ENCODE measurements at places on chromosomes 3 and 15.

GRCh38 chr3:2098398-2099027 is at the start of gene CNTN4:
Gene CNTN4 (plus strand): TSS chr3:2098866.
- DNase-seq, result no peak

DNA sequence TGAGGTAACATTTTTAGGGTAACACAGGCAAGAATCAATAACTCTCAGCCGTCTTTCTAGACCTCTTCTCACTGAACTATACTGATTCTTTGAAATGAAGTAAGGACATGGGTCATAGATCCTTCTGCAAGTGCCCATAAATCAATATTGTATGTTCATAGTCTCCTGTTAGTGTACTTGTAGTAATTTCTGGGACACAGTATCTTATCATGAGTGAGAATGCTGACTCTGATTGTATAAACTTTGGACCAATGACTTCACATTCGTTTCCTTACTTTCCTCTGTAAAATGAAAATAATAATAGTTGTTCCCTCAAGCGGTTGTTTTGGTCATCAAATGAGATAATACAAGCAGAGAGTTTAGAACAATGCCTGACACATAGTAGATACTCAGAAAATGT is 777.1 kb upstream of the GOLIM4 start:
- no peak for DNase-seq

DNA sequence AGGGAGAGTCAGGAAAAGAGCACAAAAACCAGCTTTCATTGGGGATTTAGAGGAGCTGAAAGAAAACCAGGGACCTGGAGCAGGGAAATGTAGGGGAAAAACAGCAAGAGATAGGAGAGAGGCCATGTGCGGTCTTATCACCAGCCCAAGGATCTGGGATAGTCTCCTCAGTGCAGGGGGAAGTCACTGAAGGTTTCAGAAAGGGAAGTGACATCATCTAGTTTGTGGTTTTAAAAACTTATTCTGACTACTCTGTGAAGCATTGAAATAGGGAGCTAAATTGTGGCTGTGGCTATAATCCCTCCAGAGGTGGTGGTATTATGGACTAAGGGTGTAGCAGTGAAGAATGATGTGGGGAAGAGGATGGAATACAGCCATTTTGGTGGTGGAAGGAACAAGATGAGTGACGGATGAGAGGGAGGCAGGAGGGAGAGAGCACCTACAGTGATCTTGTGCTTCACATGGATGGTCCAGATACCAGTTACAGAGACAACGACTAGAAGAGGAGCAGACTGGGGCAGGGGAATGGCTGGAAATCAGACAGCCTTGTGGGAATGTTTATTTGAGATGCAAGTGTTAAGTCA is 72.7 kb downstream of the HMG20A start:
- no peak for DNase-seq

DNA sequence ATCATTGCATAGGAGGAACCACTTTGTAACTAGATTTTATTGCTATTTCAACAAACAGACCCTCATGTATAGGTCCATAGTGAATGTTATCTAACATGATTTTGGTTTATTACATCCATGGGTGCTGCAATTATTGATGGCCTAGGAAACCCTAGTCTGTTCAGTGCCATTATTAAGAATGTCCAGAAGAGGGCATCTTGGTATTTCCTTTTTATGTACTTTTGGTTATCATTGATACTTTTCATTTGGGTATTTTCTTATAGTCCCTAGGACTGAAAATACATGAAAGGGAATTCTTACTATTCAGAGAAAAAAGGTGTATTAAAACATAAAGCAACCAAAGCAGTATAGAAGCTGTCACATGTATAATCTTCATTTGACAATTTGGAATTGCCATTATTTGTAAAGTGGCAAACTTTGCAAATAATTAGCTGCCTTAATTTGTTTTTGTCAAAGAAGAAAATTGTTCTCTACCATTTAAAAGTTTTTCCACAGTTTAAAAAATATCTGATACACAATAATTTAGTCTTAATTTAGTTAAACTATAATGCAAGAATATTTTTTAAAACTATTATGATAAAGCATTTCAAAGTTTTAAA is 48.7 kb downstream of the CNOT10 start:
- no peak for DNase-seq

DNA sequence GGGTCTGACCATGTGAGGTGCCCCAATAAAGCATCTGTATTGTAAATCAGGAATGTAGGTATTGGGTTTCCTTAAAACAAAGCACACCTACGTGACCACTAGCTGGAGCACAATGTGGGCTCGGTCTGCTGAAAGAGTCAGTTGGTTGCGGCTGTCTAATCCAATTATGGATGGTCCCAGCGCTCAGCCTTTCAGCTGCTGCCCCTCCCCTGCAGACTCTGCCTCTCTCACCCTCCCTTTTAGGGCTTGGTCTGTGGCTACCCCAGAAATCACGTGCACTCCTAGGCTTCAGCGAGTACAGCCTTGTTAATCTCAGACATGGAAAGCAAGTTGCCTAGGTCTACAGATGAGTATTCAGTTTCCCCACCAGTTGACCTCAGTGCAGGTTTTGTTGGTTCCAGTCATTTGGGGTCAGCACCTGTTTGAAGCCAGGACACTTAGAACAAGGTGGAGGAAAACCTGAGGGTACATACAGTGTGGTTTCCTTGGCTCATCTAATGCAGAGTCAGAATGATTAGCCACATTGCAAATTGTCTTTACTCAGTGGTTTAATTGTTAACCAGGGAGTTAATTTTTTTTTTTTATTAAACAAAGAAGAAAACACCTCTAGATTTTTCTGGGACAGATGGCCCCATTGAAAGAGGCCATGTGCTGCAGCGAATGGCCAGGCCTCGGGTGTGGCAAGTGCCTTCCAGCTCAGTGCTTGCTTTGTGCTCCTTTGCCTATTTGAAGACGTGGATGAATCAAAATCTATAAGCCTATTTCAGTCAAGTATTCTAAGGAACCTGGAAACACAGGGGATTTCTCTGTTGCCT is 137.7 kb downstream of the IGF1R start:
- no peak for DNase-seq

DNA sequence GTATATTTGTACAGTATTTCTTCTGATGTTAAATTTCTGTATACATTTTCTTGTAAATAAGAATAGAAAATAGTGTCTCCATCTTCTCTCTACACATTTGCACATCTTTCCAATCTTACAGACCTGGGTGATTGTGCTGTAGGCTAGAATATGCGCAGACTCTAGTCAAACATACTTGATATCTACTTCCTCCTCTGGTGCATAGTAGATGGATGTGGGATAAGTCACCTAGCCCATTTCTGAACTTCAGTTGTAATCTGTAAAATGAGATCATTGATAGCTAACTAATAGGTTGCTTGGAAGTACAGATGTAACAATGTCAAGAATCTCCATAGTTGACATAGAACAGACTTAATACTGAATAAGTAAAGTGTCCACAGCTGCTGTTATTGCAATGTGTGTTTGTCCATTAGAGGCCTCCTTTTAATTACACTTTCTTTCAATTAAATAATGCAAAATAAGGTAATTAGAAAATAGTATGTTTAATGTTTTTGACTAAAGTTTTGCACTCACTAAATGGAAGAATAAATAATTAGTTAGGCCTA is 46.7 kb downstream of the ALCAM start:
- DNase-seq, result no peak

DNA sequence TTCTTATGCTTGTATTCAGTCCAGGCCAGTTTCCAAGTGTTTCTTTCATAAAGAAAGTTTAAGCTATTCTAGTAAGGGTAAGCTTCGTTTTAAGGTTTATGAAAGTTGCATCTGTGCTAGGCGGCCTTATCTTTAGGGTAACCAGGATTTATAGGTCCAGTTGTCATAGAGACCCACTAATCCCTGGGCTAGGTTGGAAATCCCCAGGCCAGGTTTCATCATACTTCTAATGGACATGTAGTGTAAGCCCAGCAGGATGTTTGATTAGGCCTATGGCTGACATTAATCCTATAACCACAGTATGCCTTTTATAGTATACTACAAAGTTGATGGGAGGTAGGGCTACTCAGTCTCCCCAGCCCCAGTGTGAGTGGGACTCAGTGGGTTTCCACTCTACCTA is 312.4 kb downstream of the CACNA2D3 start:
- no peak for DNase-seq

DNA sequence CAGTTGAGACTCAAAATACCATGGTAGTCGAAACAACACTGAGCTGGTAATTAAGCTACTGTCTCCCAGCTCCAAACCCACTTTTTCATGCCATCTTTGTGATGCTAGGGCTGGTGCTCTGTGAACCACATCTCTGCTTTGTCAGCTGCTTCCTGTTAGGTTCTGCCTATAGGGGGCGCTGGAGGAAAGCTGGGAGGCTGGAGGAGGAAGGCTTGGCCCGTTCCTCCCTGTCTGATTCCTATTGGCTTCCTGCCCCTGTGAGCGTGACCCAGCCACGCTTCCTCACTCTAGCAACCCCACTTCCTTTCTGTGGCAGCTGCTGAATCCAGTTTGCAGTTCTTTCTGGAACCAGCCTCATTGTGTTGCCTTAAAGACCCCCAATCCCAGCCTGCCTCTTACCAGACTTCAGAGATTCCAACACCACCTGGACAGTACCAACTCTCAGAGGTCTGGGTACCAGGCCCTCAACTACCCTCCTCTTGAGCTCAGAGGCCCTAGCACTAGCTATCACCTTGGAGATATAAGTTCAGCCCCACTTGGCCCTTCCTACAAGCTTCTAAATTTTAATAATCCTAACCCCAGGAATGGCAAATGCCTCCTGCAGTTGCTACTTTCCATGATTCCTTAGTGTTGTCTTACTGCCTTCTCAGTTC is 120.9 kb downstream of the ERC2 start:
- DNase-seq, result no peak

DNA sequence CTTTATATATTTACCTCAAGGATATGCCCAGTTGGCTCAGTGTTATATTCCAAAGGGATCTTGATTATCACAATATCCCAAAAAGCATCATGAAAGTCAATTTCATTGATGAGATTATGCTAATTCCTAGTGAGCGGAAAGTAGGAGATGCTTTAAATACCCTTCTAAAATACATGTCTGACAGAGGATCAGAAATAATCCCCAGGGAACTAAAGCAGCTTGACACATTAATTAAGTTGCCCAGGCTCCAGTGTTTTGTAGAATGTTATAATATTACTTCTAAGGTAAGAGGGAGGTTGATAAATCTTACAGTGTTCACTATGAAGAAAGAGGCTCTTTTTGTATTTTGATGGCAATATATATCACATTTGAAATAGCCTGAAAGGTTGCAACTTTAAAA is 767.5 kb upstream of the ROBO1 start:
- no peak for DNase-seq

DNA sequence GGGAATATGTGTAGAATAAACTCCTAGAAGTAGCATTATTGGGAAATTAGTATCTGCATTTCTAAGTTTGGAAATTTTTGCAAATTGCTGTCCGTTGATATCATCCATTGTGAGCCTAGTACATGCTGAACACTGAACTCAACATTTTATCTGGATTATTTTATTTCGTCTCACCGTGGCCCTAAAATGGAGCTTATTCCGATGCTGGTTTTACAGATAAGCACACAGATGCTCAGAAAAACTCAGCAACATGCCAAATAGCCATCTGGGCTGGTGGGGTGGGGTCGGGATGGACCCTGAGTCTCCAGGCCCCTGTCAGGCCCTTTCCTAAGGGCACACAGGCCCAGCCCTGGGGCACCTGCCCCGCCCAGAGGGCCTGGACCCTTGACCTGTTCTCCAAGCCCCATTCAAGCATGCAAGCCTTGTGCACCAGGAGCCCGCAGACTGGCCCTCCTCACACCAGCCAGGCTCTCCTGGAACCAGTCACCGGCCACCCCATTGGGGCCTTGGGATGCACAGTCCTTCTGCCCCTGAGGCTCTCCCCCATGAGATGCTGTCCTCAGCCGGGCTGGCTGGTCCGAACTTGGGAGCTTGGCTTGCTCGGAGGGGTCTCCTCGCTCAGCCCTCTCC is 20.7 kb upstream of the KLF13 start:
- no peak for DNase-seq

- no peak for DNase-seq
Measured at GRCh38 chr3:55765398-55765797, 278.3 kb upstream of the WNT5A start.

DNA sequence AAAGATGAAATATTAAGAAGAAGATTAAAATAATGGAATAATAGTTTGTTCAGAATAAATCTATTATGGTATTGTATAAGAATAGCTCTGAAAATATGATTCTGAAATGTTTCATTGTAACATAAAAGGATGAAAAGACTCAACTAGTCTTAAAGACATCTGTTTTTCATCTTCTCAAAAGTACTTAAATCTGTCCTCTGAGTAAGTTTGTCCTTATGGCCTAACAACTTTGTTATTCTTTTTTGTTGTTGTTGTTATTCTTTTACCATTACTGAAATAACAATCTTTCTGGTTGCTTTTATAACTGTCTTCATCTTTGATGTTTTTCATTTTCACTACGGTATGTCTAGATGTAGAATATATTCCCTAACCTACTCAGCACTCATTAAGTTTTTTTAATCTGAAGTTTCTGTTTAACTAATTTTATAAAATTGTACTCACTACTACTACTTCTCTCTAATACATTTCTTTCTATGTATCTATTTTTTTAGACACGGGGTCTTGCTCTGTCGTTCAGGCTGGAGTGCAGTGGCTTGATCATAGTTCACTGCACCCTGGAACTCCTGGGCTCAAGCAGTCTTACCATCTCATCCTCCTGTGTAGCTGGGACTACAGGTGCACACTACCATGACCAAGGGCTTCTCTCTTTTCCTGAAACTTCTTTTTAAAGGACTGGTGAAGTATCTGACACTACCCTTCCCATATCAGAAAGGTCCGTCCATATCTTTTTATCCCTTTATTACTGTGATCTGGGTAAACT is 240.7 kb downstream of the PCCB start:
- DNase-seq, result no peak

- DNase-seq, result no peak
Measured at GRCh38 chr3:166223120-166223519, 385.9 kb upstream of the BCHE start.

- DNase-seq, result no peak
Measured at GRCh38 chr15:42315521-42315920, 42.3 kb upstream of the TMEM87A start.

GRCh38 chr3:79161941-79162340 is 605.9 kb downstream of the ROBO1 start:
- no peak for DNase-seq

DNA sequence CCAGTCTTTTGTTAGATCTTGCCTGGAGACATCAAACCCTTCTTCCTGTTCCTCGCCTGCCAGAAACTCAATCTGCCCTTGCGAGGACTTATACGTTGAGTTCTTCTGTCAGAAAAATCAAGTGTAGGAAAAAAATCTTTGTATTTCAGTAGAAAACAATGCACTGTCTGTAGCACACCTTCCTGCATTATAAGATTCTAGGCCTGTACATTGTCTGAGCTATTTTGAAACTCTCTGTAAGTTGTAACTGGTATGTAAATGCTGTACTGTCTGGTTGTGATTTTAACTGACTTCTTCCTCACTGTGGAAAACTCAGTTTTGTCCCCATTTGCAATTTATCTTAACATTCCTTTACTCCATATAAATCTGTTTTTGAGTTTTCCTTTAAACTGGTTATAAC is 17.7 kb upstream of the XIRP1 start:
- DNase-seq, result no peak

Measured in T-helper 9 cell (primary cell).